Renal cortex interstitium (tissue), 15 donors: ENCODE measurements at places on chromosomes 3 and 15. TPM values are rescaled to one million over a fixed set of nuclear protein-coding genes. Genes with fewer than 3 reads are reported as not detected.

DNA sequence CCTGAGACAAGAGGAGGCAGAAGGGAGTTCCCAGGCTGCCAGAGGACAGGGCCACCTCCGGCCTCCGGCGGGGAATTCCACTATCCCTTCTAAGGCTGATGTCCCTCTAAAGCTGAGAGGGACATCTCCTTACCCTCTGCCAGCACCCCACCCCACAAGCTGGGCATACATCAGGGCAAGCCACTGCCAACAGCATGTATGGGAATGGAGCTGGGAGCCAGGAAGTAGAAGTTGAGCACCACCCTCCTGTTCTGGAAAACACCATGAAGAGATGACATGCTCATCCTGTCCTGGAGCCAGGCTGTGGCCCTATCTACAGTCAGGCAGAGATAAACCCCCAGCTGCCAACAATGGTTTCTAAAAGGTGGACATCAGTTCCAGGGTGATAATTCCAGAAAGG, 7.1 kb downstream of the PLCD1 start:
- DNase-seq = no peak

- peak; percentile 17 for DNase-seq
Measured at GRCh38 chr3:81302045-81302444, 459.4 kb downstream of the GBE1 start.

DNA sequence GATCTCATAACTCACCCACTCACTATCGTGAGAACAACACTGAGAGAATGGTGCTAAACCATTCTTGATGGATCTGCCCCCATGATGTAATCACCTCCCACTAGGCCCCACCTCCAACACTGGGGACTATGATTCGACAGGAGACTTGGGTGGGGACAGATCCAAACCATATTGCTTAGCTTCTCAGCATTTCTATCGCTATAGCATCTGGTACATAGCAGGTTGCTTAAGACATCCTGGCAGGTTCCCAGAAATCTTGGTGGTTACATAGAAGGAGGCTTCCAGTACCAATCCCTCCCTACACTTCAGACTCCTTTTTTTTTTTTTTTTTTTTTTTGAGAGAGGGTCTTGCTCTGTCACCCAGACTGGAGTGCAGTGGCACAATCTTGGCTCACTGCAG, 487.8 kb downstream of the EDEM1 start:
- DNase-seq = no peak

DNA sequence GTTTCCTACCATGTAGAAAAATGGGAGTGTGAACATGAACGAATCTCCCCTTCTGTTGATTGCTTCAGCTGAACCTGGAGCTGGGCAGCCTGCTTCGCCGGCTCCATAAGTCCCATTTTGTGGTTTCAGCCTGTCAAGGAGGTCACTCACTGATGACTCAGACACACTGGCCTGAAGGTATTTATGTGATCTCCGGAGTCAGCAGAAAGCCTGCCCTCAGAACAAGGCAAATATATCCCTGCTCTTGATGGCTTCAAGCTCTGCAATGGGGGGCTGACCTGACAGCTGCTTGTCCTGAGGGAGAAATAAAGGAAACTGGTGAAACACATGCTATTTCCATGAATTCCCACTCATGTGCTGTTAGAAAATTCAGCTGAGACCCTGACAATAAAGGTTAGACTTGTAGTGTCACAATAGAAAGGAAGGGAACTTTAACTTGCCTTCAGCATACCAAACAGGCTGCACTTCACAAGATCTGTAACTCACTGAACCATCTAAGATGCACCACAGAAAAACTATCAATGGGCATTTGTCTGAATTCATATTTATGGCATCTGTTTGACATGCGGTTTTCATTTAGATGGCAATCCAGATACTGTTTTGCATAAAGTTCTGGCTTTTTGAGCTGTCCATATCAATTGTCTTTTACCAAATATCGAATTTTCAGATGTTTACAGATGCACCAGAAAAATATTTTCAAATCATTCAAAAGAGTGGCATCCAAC, 282.0 kb upstream of the VEPH1 start:
- DNase-seq = no peak

DNA sequence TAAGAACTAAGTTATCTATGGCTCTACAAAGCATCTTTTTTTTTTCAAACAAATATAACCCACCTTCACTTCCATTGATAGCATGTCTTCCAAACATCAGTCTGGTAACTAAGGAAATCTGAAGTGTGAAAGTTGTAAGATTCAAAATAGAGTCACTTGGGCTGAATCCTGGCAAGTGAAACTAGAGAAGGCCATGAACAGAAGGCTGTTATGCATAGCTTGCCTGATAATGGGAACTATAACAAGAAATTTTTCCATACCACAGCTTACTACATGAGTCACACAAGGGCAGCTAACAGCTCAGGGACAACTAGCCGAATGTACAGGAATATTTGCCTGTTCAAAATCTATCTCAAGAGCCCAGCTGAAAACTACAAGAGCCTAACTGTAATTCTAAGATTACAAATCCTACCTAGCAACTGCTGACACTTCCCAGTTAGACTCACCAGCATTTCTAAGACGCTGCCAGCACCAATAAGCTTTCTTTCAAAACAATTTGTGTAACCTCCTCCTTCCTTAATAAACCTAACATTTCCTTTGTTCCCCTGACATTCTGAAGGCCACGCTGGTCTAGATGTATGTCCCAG, 1066.5 kb downstream of the PLOD2 start:
- no peak for DNase-seq

DNA sequence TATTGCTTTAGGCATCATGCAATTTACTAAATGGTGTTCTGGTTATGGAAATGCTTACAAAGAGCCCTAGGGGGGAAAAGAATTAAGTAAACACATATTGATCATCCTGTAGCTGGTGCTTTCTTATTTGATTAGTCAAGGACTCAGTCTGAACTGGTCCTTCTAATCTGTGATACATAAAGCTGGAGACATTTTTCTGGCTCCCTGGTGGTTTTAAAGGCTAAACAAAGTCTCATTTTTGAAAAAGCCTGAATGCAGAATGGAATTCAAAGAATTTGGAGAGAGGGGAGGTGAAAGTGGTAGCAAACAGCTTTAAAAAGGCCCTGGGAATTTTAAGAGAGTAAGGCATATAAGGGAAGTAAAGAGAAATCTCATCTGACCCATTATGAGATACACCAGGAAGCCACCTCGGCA, 149.7 kb downstream of the RBMS3 start:
- DNase-seq = peak; percentile 7

DNA sequence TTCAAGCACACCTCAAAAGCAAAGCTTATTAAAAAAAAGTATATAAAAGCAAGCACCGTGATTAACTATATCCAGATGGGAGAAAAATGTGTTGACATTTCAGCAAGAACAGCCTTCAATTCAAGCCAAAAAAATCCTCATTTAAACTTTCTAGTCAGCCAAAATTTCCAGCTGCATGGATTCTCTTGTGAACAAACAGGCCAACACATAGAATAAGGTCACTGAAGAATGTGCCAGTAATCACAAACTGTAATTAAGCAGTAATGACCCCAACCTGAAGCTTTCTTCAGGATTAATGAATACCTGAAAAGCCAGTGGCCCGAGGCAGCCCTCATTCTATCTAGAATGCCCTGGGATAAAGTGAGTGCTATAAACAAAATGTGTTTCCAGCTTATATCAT, 130.7 kb upstream of the KCNMB2 start:
- DNase-seq = no peak

DNA sequence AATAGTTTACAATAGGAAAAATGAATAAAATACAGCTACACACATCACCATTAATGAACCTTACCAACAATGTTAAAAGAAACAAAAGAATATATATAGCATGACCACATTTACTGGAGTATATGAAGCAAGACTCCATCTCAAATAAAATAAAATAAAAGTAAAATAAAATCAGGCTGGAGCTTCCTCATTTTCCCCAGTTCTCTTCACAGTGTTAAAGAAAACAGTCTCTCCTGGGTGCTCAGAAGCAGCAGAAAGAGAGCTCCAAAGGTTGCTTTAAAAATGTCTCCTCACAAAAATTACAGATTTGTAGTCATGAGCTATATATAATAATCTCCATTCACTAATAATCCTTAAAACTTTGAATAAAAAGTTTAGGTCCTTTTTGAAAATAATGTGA, 48.8 kb downstream of the PIK3CB start:
- no peak for DNase-seq

- no peak for DNase-seq
Measured at GRCh38 chr3:126342991-126343648, 14.1 kb downstream of the KLF15 start.

DNA sequence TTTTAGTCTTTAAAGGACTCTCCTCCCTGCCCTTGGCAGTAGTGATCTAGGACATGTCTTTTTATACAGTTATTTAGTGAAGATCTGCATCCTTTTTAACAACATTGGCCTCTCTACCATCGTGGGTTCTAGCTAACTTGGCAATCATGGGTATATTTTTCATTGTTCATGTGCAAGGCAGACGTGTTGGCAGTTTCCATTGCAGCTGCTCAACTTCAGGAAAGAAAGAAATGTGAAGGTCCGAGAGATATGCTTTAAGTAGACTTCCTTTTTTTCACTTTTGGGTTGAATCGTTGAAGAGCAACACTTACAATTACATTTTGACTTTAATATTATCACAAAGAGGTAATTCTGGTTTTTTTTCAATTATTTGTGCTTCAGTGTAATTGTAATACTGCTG, 172.6 kb downstream of the SATB1 start:
- no peak for DNase-seq

- DNase-seq = no peak
Measured at GRCh38 chr15:65156692-65157091, 23.1 kb upstream of the PDCD7 start.

- DNase-seq = no peak
Measured at GRCh38 chr15:61011576-61012336, 217.3 kb downstream of the RORA start.

GRCh38 chr3:19022546-19022945, 125.8 kb upstream of the KCNH8 start:
- DNase-seq = no peak

DNA sequence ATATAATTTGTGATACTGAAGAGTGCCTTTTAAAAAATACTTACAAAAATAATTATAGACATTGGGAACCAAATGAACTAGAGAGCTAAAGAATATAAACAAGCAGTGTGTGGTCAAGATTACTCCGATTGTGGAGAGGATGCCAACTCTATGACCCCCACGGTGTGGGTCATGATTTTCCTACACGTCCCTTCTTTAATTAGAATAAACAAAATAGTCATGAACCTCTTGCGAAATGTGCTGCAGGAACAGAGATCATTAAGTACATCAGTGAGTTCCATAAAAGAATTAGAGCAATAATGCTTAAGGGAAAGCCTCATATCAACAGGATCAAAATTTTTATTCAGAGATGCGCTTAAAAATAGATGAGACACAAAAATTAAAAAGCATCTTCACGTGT, 476.6 kb upstream of the ROBO1 start:
- no peak for DNase-seq

GRCh38 chr3:20074226-20075063, 34.2 kb downstream of the KAT2B start:
- DNase-seq = no peak

DNA sequence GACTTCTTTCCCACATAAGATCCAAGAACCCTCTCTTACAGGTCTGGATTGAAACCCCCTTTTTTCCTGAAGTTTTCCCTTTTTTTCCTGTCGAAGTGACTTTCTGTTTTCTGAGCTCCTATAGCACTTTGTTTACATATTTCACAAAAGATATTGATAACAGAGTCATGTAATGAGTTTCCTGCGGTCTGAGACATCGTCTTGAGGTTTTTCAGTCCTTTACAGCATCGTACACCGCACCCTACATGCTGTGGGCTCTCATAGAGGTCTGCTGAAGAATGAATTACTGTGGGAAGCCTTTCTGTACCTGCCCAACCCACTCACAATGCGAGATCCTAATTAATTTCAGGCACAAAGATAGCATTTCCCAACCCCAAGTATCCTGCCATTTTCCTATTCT, 53.1 kb downstream of the MCF2L2 start:
- DNase-seq = no peak

DNA sequence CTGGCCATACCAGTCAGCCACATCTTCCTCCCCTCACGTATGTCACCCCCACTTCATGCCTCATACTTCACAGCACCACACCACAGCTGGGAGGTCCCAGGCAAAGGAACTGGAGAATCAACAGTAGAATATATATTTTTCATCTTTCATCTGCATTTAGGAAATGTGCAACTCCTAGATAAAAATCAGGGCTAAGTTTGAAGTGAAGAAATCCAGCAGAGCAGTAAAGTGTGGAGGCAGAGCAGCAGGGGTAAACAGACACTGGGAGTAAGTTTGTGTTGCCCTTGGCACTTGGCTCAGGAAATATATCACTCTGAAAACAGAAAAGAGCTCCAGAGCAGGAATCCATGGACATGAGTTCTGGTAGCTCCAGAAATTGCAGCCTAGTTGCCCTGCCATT, 2.8 kb upstream of the HERC1 start:
- no peak for DNase-seq

- DNase-seq = no peak
Measured at GRCh38 chr3:150970665-150971324, 1.7 kb downstream of the CLRN1 start.

GRCh38 chr3:45592830-45593707, 1.5 kb upstream of the LIMD1 start:
- DNase-seq = peak; percentile 81

- DNase-seq = no peak
Measured at GRCh38 chr3:99708207-99708745, 69.9 kb downstream of the COL8A1 start.

DNA sequence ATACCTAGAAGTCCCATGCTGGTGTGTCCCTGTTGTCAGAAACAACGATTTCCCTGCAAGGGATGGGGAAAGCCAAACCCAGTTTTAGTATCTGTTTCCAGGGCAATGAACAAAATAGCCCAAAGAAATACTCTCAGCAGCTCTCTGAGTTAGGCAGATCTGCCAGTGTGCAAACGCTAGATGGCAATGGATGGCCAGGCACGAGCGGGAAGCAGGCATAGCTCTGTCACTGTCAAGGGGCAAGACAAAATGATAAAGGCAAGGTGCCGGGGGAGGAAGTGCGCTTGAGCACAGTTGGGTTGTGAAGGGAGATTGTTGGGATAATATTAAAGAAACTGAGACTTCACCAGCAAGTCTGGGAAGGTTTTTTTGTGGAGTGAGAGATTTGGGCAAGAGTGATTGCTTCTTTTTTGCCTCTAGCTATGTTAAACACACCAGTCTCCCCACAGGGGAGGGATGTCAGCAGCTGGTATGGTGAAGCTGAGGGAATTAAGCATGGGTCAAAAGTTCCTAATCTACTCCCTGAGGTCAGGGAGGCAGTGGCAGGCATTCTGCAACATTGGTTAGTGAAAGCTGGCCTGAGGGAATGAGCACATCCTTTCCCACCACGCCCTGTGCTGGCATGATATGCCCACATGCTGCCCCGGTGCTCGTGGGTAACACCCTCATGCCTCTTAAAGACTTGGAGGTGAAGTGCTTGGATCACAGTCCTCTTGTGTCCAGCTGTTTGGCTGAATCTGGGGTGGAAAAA, 117.5 kb downstream of the PDCD6IP start:
- peak; percentile 46 for DNase-seq

- no peak for DNase-seq
Measured at GRCh38 chr15:72770673-72771328, 12.8 kb downstream of the ADPGK start.

CD276 gene
- 164 TPM for polyA plus RNA-seq

TLR9 gene
- 0.17 TPM for polyA plus RNA-seq

RAMAC gene
- 42.9 TPM for polyA plus RNA-seq

CCDC39 gene
- polyA plus RNA-seq = 4.6 TPM

ARIH1 gene
- 194 TPM for polyA plus RNA-seq

MYO5C gene
- polyA plus RNA-seq = 19.6 TPM

FBXL22 gene
- 2.1 TPM for polyA plus RNA-seq

PLSCR5 gene
- not detected for polyA plus RNA-seq
